Stimulated activated CD4-positive, alpha-beta T cell treated with anti-CD3 and anti-CD28 coated beads, TNF-alpha, amount 100 ng/mL, for 1 hour (primary cell): ENCODE measurements at places on chromosomes 3 and 15.

GRCh38 chr3:50583897-50584296 is 14.6 kb downstream of the HEMK1 start:
- DNase-seq, result no peak

GRCh38 chr3:162368417-162368816 is 871.8 kb downstream of the OTOL1 start:
- DNase-seq, result no peak

DNA sequence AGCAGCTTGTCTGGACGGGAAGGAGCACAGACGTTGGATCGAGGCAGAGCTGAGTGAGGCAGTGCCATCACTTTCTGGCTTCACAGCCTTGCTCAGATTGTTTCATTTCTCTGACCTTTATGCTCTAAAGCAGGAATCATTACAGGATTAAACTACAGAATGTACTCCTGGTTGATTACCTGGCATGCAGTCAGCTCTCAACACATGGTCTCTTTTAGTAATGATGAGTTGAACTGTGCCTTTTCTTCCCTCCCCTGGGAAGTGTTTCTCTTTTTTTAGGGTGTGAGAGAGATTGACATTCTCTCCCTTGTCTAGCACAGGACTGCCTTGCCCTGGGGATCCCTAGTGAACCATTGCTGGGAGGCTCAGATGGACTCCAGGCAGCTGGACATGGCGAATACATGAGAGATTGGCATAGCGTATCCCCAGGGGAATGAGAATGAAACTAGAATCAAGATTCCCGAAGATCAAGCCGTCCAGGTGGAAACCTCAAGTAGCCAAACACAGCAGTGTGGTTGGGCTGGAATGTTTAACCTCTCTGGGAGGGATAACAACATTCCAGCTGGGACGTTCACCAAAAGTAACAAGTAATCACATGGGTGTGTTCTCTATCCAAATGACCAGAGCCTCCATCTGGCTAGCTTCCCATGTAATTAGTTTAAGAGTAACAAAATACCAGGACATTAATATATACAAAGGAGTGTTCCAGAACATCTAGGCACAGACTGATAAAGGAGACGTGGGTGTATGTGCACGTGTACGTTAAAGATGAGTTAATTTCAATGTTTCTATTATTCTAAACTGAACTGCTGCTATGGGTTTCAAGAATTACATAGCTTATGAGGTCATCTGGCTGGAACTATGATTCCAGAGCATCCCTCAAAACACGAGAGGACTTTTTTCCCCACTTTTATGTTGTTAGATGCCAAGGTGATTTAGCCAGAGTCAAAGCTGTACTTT is 118.6 kb upstream of the NR2E3 start:
- no peak for DNase-seq

DNA sequence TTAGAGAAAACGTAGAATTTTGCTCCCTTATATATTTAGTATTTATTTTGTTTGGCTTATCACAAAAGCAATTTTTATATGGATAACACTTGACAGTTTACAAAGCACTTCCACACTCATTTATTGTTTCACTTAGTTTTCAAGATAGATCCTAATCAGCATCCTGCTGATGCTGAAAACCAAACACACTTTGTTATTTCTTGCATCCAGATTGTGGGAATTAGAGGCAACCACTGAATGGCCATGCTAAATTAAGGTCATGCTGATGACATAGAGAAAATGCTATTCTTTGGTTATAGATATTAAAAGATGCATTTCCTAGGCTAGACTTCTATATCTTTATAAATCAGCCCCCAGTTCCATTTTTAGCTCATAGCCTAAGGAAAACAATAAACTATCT is 474.1 kb upstream of the KCNMB2 start:
- DNase-seq, result no peak

- no peak for DNase-seq
These were observed 156.0 kb downstream of the UBE2E2 start for GRCh38 chr3:23359116-23359515.

DNA sequence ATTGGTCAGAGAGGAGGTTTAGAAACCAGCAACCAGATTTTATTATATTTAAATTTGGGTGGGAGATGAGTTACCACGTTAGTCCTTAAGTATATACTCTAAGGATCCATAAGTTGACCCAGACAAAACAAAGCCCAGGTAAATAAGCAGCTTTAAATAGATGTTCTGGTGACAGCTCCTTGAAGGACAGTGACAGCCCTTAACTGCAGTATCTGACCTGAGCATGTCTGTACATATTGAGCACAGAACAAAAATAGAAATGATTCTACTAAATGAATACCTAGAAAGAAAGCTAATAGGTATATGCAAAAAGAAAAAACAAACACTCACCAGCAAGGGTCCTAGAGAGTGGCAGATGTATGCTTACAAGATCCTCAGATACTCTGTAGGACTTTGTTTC is 63.0 kb downstream of the UBR1 start:
- no peak for DNase-seq

DNA sequence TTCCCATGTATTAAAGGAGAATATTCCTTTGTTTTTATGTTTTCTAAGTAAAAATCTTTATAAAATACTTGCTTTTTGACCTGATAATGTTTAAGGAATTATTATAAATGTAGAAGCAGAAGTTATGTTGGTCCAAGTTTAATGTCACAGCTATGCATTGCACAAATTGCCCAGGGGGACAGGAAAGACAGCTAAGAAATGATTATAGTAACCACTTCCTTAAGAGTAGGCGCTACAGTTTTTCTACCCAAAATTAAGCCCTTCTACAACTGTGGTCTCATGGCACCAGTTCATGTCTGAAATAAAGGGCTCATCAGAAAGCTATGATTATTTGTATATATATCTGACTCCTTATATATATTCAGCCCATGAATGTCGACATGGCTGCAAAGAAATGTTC is 176.4 kb downstream of the GBE1 start:
- DNase-seq, result no peak

DNA sequence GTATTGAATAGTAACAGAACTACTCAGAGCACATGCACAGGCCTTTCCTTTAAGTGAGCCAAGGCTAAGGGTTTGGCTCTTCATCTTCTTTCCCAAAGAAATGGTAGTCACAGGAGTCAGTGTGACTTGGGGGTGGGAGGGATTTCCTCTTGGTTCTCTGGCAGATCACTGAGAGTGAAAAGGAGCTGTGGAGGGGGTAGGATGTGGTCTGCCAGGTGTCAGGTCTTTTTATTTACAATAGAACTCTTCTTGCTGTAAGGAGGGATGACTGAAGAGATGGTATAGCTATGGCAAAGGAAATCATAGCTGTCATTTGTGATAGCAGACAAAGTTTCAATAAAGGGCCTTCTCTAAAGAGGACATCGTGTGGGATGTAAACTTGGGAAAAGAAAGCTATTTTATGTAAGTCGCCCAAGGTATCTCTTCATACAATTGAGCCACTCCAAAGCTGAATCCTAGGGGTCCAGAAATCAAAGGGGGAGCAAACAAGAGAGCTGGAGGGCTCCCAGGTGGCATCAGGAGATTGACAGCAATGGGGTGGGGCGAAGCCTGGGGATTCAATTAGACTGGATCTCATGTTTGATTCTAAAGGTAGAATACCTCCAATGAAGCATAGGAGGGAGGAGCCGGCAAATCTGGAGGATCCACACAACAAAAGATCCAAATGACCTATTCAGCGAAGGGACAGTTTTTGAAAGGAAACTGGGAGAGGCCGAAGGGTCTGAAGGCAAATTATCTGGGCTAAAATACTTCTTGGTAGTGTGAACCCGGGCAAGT is 20.0 kb upstream of the CHD2 start:
- DNase-seq, result no peak

DNA sequence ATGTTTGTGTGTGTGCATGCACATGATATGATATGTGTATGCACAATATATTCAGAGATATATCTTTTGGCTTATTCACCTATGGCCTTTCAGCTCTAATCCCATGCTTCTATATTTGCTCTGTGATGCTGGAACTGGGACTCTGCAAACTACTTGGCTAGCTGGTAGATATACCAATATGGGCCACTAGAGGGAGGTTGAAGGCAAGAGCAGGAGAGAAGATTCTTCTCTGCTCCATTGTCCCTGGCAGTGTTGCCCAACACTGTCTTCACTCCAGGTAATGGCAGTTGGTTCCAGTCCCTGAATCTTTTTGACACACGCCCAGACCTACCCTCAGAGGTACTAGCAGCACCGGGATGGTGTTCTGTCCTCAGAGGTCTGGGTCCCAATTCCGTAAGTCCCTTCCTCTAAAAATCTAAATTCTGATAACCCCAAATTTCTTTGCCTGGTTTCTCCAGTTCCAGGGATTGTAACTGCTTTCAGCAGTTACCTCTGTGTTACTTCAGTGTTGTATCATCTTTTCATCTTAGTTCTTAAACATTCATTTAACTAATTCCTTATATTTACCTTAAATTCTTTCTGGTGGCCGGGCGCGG is 44.7 kb downstream of the GTPBP8 start:
- no peak for DNase-seq

GRCh38 chr3:182632077-182632393 is 161.3 kb upstream of the ATP11B start:
- no peak for DNase-seq

DNA sequence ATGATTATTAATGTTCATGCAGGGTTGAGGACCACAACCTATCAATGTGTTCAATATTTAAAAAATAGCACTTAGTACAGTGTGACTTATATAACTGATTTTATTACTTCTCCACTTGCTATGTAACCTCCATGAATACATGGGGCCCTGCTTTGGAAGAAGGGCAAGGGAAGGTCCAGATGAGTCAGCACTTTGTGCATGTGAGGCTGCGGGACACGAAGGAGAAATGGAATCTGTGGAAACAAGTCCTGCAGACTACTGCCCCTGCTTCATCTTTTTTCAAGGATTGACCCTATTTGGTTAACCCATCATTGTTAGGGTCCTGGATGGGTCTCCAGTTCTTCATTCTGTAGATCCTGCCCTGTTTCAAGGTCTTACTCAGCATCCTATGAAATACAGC is 1.6 kb downstream of the NXPE3 start:
- DNase-seq, result no peak

DNA sequence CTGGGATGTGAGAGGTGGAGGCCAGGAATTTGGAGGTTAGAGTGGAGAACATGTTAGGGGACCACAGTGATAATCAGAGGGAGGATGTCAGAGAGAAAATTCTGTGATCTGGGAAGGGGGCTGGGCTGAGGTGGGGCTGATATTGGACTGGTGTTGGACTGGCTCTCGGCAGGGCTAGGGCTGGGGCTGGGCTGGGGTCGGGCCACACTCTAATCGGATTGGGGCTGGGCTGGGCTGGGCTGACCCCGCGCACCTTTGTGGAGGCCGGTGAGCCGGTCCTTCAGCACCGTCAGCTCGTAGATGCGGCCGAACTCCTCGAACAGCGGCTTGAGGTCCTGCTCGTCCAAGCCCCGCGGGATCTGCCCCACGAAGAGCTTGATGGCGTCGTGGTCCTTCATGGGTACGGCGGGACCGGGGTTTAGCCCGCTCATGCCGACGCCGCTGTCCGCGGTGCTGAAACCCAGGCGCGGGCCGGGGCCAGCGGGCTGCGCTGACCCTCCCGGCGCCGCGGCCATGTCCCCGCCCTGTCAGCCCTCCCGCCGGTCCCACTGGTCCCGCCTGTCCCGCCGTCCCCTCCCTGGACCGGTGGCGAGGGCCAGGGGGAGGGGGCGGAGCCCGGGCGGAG is 485 bp downstream of the CELF6 start:
- DNase-seq, result no peak

DNA sequence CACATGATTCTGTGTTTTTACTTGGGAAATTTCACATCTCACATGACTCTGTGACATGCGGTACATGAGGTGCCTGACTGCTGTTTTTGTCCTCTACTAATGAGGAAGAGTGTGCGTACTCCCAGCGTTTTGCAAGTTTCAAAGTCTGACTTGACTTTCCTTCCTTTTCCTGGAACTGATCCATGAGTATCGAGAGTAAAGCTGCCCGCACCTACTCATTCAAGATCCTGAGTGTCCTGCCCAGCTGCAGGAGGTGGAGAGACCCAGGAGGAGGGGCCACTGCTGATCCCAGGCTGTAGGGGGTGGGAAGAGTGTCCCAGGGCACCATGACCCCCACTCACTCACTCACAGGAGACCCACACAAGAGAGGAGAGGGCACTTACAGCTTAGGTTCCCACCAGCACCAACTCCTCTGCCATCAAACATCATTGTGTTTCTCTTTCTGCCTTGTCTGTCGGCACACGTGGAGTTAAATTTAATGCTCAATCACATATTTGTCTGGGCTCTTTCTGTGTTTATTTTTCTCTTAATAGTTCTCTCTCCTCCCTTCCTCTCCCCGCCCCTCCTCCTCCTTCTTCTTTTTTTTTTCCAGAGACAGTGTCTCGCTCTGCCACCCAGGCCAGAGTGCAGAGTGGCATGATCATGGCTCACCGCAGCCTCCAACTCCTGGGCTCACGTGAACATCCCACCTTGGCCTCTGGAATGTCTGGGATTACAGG is 1.4 kb downstream of the CCR5AS start:
- DNase-seq, result no peak
